Colonic mucosa (tissue), 4 donors: ENCODE measurements at places on chromosomes 13 and 19. TPM values are rescaled to one million over a fixed set of nuclear protein-coding genes. Genes with fewer than 3 reads are reported as not detected.

- DNase-seq, result peak; percentile 74
Measured at GRCh38 chr19:14530005-14530348, 583 bp downstream of the TECR start.

- DNase-seq, result no peak
Measured at GRCh38 chr13:85601526-85601925, 197.7 kb downstream of the SLITRK6 start.

DNA sequence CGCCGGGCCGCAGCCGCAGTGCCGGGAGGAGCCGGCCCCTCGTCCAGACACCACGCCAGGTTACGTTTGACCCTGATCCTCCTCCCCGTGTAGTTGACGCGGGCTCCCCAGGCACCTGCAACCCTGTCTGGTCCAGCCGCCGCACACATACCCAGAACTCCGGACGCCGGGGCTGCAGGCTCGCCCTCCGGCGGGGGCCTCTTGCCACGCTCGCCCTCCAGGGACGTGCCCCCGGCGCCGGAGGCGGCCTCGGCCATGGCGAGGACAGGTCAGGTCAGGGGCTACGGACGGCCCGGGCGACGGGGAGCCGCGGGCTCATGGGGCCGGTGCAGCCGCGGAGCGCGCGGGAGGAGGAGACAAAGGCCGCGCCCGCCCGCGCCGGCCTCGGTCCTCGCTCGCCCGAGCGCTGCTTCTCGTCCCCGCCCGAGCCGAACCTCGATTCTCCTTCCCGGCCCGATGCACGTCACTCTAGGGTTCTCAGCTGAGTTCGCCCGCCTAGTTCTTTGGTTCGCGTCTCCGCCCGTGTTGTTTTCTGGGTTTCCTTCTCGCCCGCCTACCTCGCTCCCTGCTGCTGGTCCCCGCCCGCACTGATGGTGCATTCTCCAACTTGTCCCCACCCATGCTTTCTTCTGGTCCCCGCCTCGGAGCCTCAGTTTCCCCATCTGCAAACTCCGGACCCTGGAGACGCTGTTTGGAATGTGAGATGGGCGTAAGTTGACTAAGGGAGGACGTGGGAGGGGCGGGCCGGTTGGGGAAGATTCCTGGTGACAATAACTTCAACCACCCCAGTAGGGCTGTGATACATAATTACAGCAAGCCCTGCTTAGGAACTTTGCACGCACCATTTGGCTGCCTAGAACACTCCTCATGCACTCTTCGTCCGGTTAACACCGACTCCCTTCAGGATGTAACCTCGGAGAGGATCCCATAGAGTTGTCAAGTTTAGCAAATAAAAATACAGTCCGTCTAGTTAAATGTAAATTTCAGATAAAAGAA lies at the start of gene ANO8:
Gene ANO8, minus strand, starts transcription at position 442 of the 996 bp plus-strand sequence. Its CDS starts 185 bp downstream, at position 257.
- DNase-seq, result peak; percentile 99

DNA sequence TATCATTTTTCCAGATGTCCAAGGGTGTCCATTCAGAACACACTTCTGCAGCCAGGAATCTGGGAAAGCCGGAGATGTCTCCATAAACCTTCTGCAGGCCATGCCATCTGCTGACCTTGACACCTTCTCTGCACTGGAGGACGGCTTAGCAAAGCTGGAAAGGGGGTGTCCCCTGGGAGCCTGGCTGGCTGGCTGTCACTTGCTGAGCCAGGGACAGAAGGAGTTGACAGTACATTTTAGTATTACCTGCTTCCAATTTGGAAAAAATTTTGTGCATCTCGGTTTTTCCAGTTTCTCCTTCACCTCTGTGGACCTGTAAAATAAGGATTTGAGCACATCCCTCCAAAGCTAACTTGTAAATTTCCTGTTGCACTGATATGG lies 8.1 kb upstream of the CHST8 start:
- no peak for DNase-seq

GRCh38 chr13:24178847-24179485 lies 18.4 kb downstream of the SPATA13 start:
- no peak for DNase-seq

DNA sequence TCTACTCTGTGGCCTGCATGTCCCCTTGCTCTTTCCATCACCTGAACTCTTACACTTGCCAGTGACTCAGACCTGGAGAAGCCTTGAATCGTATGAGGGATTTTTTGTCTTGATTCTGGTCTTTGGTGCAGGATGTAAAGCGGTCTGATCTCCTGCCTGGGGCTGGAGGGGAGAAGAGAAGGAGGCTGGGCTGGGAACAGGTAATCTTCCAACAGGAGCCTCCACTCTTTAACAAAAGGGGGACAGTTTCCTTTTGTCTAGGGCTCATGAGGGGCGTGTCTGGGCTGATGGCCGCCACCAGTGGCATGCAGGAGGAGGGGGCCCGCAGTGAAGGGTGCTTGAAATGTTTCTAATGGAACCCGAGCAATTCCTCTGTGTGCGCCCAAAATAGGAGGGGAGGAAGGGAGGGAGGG lies 24.7 kb downstream of the NFIX start:
- DNase-seq, result no peak

DNA sequence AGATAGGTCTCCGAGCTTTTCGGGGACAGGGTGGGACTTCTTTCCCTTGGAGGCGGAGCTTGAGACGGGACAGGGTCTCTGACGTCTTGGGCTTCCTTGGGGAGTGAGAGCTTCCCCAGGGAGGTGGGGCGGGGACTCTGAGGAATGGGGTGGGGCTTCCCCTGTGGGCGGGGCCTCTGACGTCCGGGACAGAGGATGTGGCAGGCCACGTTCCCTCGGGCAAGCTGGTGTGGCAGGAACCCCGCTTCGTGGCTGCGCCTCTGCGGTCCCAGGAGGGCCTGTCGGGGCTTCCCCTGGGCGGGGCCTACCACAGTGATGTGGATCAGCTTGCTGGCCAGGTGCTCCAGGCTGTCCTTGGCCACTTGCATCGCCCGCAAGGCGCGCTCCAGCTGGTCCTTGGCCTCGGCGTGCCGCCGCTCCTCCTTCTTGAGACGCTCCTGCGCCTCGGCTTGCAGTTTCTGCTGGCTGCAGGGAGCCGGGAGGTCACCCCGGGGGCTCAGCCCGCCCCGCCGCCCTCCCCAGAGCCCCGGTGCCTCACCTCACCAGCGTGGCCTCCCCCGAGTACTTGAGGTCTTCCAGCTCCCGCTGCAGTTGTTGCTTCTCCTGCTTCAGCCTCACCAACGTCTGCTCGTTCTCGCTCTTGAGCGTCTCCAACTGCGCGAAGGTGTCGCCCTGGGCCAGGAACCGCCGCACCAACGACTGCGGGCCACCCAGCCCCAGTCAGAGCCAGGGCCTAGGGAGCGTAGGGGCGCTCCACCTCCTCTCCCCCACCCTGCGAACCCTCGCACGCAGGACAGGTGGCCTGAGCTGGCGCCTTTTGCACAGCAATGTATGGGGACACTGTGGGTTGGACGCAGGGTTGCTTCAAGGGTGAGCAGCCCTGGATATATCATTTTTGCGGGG lies 3.3 kb upstream of the RGL3 start:
- peak; percentile 90 for DNase-seq

DNA sequence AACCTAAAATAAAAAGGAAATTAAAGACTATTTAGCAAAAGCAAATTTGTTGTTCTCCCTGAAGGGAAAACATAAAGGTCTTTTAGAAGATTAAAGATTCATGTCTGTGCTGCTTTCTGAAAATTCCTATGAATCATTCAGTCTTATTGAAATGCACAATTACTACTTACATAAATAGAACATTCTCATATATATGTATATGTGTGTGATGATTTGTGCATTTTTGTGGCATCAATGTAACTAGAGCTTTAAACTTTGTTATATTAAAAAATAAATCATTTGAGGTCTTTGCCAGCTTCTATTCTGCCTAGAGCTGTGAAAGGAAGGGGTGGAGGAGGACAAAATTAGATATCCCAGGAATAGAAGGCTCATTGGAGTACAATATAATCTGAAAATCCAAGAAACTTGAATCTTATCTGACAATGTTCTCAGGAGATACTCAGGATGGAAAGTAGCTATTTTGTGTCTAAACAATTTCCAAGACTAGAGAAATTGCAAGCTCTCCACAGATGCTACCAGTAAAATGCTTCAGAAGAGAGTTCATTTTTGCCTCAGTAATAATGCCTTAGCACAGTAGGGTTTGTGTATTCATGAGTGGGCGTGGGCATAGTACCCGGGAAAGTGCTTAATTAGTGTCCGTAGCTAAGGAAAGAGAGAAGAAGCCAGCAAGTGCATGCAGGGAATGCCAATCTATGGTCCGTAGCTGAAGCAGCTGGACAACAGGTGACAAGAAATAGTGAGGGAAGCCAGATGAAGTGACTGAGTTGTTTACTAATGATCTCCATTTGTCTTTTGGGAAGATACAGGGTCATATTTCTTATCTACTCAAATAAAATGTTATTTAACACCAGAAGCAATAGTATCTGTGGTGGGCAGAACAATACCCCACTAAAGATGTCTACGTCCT lies 395.5 kb upstream of the NBEA start:
- DNase-seq, result no peak

Gene ETFB
- total RNA-seq, result 217 TPM

Gene FREM2
- total RNA-seq, result 0.86 TPM

Gene FARP1
- 53.5 TPM for total RNA-seq

Gene IZUMO2
- total RNA-seq, result 0.49 TPM

Gene STAP2
- total RNA-seq, result 197 TPM

Gene NEK3
- 27.8 TPM for total RNA-seq
